ENCODE measurements at places on chromosomes 7 and 10.
A peak's percentile ranks its signal among the peaks of the same experiment; 100 is the strongest.

DNA sequence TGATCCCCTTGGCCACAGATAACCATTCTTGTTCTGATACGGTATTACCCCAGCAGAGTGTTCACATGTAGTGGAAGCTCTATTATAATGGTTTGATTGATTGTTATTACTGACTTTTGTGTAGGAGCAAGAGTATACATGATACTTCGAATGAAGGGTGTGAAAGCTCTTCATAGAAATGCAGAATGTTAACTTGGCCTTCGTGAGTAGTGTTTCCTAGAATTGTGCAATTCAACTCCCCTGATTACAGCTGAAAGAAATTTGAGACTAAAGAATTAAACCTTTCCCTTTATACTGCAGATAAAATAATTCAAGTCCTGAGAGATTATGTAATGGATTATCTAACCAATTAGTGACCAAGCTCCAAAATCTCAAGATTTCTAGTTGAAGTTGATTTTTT lies 38.2 kb downstream of the MKLN1 start:
- no peak for DNase-seq

GRCh38 chr10:71920540-71921323 lies 43.5 kb upstream of the CHST3 start:
- DNase-seq, result no peak

DNA sequence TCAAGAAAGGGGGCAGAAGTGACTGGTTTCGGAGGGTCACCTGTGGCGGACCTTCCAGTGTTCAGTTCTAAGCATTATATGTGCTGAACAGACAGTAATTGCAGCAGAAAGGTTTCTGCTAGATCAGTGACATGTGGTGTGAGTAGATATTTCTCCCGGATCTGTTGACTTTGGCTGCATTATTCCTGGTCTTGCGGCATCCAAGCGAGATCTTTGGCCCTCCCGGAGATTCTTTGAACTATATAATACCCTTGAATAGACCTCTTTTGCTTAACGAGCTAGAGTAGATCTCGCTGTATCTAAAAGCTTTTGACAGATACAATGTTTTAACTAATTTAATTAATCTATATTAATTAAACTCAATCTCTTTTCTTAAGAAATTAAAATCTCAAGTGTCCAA lies 99.8 kb downstream of the PTN start:
- DNase-seq, result no peak

- no peak for DNase-seq
These were observed 120.6 kb upstream of the FOXP2 start for GRCh38 chr7:114294036-114294435.

- DNase-seq, result no peak
These were observed 42.1 kb downstream of the TRIM24 start for GRCh38 chr7:138502023-138502767.

DNA sequence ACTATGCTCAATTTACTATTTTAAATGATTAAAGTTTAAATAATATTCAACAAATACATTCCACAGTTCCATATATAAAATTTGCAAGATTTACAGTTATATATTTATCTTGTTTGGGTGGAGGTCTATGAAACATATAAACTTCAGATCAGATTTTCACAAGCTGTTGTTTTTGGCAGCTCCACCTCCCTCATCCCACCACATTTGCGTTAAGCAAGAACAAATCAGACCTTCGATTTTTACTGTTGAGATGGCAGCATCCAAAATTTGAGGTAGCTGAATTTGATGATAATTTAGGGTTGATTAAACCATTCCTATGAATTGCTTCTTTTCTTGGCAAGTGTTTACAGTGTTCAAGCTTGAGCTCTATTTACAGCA lies 986.4 kb downstream of the REEP3 start:
- no peak for DNase-seq

DNA sequence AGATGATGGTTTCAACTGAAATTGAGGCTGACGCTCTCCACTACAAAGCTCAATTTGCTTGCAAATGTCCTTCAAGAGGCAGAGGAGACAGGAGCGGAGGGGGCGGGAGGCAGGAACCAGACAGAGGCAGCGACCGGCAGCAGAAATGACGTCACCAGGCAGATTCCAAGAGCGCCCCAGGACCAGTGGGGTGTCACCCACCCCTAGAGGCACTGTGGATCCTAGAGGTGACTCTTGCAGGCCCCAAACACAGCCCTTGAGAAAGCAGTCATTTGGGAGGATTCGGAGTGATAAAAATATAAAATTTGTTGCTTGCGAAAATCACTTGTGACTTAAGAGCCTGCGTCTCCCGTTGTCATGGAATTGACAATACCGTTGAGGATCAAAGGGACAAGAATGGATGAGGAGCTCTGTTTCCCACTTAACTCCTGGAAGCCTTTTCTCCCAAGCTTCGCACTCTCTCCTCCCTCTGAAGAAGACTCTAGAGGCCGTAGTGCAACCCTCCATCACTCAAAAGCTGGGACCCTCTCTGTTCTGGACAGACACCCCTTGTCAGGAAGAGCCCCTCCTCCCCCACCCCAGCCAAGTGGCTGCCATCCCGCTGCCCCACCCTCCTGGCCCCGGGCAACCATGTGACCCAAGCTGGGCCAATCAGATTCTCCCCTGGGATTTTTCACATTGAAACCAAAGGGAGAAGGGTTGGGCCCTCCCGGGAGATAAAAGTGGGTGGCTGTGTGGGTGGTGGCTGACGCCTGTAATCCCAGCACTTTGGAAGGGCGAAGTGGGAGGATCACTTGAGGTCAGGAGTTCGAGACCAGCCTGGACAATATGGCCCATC lies 16.3 kb upstream of the SLC29A4 start:
- DNase-seq, result no peak

- no peak for DNase-seq
These were observed 96.5 kb downstream of the TACC2 start for GRCh38 chr10:122085423-122085911.

DNA sequence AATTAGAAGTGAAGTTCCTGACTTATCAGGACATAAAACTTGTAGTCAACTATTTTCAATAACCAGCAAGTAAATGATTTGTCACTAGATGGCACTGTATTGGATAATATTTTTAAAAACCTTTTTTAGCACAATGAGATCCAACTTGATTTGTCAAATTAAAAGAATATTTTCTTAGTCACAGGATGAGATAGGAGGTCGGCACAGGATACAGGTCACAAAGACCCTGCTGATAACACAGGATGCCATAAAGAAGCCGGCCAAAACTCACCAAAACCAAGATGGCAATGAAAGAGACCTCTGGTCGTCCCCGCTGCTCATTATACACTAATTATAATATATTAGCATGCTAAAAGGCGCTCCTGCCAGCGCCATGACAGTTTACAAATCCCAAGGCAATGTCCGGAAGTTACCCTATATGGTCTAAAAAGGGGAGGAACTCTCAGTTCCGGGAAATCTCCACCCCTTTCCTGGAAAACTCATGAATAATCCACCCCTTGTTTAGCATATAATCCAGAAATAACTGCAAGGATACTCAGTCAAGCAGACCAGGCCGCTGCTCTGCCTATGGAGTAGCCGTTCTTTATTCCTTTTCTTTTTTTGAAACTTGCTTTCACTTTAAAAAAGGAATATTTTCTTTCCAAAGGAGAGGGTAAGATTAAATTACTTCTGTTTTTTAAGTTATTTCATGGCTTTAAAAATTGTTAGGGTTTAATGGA lies 255.7 kb upstream of the MKLN1 start:
- no peak for DNase-seq

GRCh38 chr7:38169847-38170246 lies 8.2 kb upstream of the STARD3NL start:
- no peak for DNase-seq

GRCh38 chr10:932589-932988 lies 1.1 kb upstream of the LARP4B start:
- DNase-seq, result no peak

DNA sequence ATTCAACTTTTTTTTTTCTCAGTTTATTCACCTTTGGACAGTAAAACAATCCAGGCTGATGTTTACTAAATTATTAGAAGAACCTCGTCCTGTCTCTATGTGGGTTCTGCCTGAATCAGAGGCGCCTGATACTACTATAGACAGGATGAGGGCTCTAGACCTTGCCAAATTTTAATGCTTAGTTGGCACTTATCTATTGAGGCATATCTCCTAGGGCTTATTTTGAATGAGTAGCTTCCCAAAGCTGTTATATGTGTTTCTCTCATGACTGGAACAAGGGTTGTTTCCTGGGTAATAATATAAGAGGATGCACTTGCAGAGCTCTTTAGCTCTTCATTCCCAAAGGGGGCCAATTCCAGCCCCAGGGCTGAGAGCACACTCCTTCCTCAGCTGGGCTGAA lies 23.6 kb downstream of the HECW1 start:
- no peak for DNase-seq

GRCh38 chr7:76354981-76355730 lies 3.6 kb downstream of the YWHAG start:
- no peak for DNase-seq

- no peak for DNase-seq
These were observed 115.4 kb downstream of the BTAF1 start for GRCh38 chr10:92038949-92039348.

- peak; percentile 63 for DNase-seq
These were observed 11.3 kb upstream of the KAZALD1 start for GRCh38 chr10:101050208-101051069.

DNA sequence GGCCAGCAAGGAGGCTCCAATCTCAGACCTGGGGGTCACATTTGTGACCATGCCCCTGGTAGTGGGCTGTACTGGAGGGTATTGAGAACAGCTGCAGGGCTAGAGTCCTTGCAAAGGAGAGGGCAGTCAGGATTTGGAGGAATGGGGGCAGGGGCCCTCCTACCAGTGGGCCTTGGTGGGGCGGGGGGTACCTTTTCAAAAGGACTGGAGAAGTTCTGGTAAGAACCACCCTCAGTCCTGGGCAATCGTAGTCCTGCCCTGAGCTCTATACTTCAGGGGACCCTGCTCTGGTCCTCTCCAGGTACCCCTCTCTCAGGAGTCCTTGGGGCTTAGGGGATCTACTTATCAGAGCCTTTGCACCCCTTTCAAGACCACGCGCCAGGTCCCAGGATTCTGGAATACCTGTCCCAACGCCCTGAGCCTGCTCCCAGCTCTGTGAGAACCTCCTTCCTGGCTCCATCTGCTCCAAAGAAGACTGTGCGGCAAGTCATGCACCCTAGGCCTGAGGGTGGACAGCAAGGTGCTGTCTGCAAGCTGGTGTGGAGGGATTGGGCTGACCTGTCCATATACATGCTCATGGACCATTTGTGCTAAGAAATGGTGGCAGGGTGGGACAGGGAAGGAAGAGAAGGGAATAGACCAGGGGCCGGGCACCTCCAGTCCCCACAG lies 134.1 kb upstream of the EEPD1 start:
- DNase-seq, result no peak

Data from NCI-H2107 (cell line).